DMS153 (cell line): ENCODE measurements at places on chromosomes 5 and 9.

GRCh38 chr9:128627906-128628305 lies 28.7 kb downstream of the DYNC2I2 start:
- no peak for DNase-seq

DNA sequence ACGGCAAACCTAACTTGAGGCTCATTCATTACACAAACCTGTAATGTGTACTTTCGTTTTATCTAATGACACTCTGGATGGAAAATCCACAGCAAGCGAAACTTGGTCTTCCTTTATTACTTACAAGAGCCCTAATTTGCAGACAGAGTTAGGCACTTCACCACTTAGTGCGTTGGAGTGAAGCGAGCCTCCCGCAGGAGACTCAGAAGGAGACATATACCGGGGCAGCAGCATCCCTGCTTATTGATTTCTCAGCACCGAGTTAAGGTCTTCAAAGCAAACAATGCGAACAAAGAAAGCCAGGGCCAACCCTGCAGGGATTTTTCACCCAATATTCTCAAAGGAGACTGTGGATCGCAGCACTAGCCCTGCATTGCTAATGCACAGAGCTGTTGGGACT lies 28.6 kb downstream of the LSM11 start:
- DNase-seq = no peak

DNA sequence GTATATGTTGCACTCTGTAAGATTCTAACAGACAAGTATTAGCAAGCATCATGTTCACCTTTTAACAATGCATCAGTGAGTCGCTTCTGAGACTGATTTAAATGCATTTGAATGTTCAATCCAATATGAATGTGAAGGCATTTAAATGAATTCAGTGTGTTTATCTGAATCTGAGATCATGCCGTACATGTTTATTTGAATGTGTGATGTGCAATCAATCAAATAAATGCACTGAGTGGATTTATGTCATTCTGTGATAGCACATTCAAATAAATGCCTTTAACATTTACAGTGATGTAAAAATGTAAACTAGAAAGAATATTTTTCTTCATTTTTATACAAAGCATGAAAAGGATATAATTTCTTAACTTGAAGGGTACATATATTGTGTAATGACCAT lies 1063.5 kb upstream of the NUDT12 start:
- no peak for DNase-seq

- DNase-seq = peak; percentile 28
Measured at GRCh38 chr9:127723444-127723843, 7.6 kb downstream of the TTC16 start.

DNA sequence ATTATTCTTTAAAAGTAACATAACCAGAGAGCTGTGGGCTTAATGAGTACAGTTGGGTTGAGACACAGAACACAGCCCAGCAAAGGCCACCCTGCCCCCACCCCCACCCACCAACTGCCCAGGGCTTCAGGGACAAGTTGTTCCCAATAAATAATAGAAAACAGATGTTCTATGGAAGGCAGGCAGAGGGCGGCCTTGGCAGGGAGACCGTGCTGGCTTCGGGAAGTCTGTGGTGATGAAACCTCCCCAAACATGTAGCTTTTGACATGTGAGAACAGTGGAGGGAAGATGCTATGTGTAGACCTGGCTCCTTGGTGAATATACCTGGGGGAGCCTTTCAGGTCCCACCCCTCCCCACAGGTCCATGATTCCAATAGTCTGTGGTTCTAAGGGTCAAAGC lies 10.0 kb downstream of the TRAF1 start:
- no peak for DNase-seq

- DNase-seq = peak; percentile 69
Measured at GRCh38 chr5:74640450-74640953, at the start of gene ENC1. TSS of gene ENC1 (minus strand) at chr5:74640728. CDS start at chr5:74636485, 4,243 bp downstream.

DNA sequence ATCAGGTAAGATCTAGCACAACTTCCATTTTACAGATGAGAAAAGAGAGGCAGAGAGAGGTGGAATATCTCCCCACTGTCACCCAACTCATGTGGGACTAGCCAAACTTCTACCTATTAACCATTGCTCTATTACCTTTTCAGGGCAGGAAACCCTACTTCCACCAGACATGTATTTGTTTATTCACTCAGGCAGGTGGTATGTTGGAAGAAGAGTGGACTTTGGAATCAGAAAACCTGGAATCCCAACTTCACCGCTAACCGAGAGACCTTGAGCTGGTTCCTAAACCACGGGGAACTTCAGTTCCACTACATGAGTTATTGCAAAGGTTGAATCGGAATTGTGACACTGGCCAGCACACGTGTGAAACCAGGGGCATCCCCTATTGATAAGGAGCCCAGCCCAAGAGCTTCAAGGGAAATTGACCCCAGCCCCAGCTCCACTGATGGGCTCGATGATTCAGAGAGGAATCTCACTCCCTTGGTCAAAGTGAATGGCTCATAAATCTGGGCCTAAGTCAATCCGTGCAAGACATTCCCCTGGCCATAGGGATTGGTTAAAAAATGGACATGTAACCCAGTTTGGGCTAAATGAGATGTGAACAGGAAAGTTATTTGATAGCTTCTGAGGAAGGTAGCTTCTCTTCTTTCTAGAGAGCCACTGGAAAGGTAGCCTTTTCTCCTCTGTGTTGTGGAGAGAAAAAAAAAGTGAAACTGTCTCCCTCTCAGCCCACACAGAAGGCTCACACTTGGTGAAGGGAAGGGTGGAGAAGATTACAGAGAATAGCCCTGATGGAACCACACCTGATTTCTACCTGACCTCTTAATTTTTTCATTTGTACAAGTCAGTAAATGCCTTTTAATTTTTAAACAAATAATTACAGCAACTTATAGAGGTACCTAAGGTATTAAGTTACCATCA lies 5.5 kb upstream of the GLIS3 start:
- no peak for DNase-seq

DNA sequence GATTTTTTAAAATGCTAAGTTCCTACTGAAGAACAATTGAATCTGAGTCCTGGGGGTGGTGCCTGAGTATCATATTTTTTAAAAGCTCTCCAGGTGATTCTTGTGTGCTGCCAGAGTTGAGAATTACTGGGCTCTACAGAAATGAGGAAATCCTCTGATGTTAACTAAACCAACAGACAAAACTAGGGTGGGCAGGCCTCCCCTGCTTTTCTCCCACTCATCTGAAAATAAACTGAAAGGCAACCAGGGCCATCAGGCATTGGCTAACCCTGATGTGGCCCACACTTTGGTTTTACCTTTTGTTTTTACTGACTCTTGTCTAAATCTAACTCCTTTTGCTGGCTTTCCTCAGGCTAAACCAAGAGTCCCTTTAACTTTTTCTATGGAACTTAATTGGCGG lies 13.3 kb upstream of the CTNNA1 start:
- no peak for DNase-seq

GRCh38 chr9:115367780-115368525 lies 250.0 kb upstream of the TNC start:
- no peak for DNase-seq

DNA sequence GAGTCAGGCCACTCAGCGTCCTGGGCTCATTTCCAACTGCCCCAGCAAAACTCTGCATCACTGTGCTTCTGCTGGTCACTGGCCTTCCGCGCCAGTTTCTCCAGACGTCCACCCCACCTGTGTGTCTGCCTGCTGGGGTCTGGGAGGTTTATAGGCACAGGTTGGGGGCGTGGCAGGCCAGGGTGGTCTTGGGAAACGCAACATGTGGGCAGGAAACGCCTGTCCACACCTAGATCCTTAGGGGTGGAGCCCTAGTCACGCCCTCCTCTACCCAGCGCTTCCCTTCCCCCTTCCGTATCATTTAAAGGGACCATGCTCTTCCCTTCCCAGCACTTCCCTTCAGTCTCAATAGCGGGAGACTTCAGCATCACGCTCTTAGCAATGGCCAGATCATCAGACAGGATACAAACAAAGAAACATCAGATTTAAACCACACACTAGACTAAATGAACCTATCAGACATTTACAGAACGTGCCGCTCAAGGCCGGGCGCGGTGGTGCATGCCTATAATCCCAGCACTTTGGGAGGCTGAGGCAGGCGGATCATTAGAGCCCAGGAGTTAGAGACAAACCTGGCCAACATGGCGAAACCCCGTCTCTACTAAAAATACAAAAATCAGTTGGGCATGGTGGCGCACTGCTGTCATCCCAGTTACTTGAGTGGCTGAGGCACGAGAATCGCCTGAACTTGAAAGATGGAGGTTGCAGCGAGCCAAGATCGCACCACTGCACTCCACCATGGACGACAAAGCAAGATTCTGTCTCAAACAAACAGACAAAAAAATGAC lies 11.8 kb upstream of the BTNL9 start:
- DNase-seq = no peak

- DNase-seq = no peak
Measured at GRCh38 chr5:105789246-105789645, 1881.5 kb downstream of the EFNA5 start.

- DNase-seq = peak; percentile 87
Measured at GRCh38 chr5:3187771-3188425, 407.7 kb upstream of the IRX1 start.

- DNase-seq = no peak
Measured at GRCh38 chr9:18441261-18441660, 32.7 kb upstream of the ADAMTSL1 start.

GRCh38 chr5:179914032-179914755 lies 6.5 kb upstream of the TBC1D9B start:
- peak; percentile 31 for DNase-seq
